H9 (cell line): ENCODE measurements at places on chromosomes 7 and 10. TPM values are rescaled to one million over a fixed set of nuclear protein-coding genes. Genes with fewer than 3 reads are reported as not detected.

DNA sequence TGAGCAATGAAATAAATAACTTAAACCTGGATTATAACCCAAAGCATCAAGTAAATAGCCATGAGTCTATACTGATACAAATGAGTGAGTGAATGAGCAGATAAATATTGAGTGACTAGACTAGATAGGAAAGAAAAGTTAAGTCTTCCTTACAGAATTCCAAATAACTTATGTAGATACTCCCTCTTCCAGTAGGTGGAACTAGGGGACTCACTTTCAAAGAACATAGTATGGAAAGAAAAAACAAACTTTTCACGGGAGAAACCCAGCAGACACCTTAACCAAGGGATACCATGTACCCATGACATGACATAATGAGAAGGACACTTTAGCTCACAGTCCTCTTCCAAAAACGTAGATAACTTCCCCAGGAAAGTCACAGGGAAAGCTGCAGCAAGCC, 32.2 kb downstream of the CSGALNACT2 start:
- no peak overlapping the region for H3K4me3 ChIP-seq
- no peaks in the 10 kb centered on the region for H3K36me3 ChIP-seq
- no peak overlapping the region for H3K27ac ChIP-seq

GRCh38 chr10:127553417-127553816, 4.3 kb downstream of the NPS start:
- no peak overlapping the region for H3K4me3 ChIP-seq
- 0 out of 2 replicates have a peak, but pooled peaks cover 2% of the 10 kb centered on the region for H3K4me1 ChIP-seq
- no peaks in the 10 kb centered on the region for H3K36me3 ChIP-seq
- no peaks in the 10 kb centered on the region for H3K27me3 ChIP-seq
- no peak overlapping the region for H3K27ac ChIP-seq

Gene RGS10
- 9.8 and 10.6 TPM in 2 replicates for total RNA-seq

Gene MEST
- 112 and 113 TPM in 2 replicates for total RNA-seq

GRCh38 chr10:13769946-13770345, 183.2 kb downstream of the PRPF18 start:
- no peak overlapping the region for H3K27ac ChIP-seq
- no peaks in the 10 kb centered on the region for H3K27me3 ChIP-seq
- DNase-seq: no peak
- 0 out of 2 replicates have a peak, but pooled peaks cover 2% of the 10 kb centered on the region for H3K4me1 ChIP-seq
- H3K4me3 ChIP-seq: no peak overlapping the region
- H3K36me3 ChIP-seq: peaks cover 7% of the 10 kb centered on the region

Gene GSTK1
- total RNA-seq: 36.1 and 37.3 TPM in 2 replicates

DNA sequence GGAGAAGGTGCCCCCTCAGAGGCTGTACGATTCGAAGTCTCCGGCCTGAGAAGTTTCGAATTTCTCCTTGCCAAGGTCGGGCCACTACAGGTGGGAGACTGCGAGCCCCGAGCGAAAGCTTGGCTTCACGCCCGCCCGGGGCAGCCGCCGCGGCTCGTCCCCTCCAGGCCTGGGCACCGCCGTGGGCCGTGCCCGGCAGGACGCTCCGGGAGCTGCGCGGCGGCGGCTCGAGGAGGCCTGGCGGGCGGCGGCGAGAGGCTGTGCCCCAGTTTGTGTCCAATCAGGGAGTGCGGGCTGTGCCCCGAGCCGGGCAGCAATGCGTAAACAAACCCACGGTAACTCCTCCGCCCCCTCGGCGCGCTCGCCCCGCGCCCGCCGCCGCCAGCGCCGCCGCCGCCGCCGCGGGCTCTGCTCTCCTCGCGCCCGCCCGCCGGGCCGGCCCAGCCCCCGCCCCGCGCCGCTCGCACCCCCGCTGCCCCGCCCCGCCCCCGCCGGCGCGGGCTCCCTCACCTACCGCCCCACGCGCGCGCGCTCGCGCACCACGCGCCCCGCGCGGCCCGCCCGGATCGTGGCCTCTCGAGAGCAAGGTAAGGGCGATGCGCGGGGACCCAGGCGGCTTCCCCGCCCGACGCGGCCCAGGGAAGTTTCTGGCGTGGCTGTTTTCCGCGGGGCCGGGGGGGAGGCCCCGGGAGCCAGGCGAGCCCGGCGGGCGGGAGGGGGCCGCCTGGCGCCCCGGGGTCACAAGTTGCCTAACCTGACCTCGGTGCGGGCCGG, 57.8 kb upstream of the PCGF5 start:
- peaks cover 43% of the 10 kb centered on the region for H3K27me3 ChIP-seq
- H3K36me3 ChIP-seq: no peaks in the 10 kb centered on the region
- peak; percentile 33 for DNase-seq
- no peaks in the 10 kb centered on the region for H3K4me1 ChIP-seq
- H3K27ac ChIP-seq: no peak overlapping the region
- H3K4me3 ChIP-seq: peak overlapping the region; percentile 65

Gene FOXP2
- total RNA-seq: not detected in 2 replicates

Gene FAM180A
- not detected in 2 replicates for total RNA-seq

Gene CTAGE6
- not detected in 2 replicates for total RNA-seq

DNA sequence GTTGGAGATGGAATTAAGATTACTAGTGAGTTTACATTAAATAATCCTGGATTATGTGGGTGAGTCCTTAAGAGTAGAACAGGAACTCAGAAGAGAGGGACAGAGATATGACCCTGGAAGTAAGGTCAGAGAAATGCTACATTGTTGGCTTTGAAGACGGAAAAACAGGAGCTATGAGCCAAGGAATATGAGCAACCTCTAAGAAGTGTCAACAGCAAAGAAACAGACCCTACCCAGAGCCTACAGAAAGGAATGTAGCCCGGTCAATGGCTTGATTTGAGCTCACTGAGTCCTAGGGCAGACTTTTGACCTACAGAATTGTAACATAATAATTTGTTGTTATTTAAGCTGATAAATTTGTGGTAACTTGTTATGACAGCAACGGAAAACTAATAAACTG, 304.9 kb downstream of the IPMK start:
- H3K27ac ChIP-seq: no peak overlapping the region
- no peak overlapping the region for H3K4me3 ChIP-seq
- H3K36me3 ChIP-seq: no peaks in the 10 kb centered on the region
- no peak for DNase-seq
- no peaks in the 10 kb centered on the region for H3K4me1 ChIP-seq
- H3K27me3 ChIP-seq: no peaks in the 10 kb centered on the region

DNA sequence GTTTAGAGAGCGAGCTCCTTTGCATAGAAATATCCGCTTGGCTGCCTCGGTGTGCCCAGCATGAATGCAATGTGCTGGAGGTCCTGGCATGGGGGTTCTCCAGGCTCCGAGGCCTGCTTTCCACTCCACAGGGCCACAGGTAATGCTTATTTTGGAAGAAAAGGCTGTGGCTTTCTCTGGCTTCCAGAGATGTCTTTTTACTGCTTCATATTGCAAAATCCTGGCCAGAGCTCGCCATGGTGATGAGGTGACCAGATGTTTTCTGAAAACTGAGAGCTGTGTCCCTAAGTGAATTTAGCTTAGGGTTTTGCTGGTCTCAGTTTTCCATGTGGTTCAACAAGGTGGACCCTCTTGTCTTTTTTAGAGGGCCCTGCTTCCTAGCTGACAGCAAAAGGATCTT, 65.2 kb downstream of the BMPER start:
- H3K4me1 ChIP-seq: peaks cover 3% of the 10 kb centered on the region; the same call in 1 of the 2 replicates
- H3K27me3 ChIP-seq: no peaks in the 10 kb centered on the region
- H3K36me3 ChIP-seq: no peaks in the 10 kb centered on the region
- no peak overlapping the region for H3K4me3 ChIP-seq

DNA sequence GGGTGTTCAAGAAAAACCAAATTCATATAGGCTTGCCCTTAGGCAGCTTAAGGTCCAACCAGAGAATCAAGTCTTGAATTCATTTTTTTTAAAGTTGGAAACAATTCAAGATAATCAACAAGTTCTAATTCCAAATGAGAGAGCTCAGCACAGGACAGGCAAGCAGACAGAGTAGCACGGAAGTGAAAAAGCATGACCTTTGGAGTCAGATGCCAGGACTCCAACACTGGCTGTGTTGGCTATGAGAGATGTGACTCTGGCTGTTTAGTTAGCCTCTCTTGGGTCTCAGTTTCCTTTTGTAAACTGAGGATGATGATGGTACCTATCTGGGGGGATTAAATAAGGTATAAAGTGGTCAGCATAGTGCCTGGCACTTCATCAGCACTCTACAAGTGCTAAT, 49.3 kb downstream of the FBXW4 start:
- H3K36me3 ChIP-seq: peaks cover 22% of the 10 kb centered on the region
- H3K4me1 ChIP-seq: peaks cover 24% of the 10 kb centered on the region; the same call in 1 of the 2 replicates
- no peak overlapping the region for H3K27ac ChIP-seq
- H3K27me3 ChIP-seq: no peaks in the 10 kb centered on the region

DNA sequence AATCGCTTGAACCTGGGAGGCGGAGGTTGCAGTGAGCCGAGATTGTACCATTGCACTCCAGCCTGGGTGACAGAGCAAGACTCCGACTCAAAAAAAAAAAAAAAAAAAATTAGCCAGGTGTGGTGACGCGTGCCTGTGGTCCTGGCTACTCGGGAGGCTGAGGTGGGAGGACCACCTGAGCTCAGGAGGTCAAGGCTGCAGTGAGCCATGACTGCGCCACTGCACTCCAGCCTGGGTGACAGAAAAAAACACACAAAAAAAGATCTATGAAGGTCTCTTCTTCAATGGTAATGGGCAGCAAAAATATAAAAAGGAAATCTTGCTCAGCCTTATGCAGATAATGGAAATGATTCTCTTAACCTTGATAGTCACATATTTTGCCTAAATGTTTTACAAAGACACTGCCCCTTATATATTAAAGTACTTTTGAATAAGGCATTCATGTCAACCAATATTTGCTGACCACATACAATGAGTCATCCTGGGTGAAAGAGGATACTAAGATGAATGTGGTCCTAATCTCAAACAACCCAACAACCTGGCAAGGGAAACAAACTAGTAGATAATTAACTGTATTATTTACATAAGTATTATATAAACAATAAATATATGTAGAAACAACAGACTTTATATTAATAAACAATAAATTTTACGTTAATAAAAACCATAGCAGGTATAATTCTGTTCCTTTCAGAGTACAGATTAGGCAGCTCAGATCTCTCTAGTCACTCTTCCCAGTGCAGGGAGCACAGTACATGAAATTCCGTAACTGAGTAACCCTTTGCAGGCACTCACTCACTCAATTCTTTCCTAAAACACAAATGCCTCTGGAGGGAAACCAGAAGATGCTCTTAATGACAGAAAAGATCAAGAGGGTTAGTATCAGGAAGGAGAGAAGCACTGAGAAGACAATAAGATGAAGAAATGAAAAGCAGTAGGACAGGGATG, 8.1 kb downstream of the TOMM7 start:
- peaks cover 36% of the 10 kb centered on the region for H3K36me3 ChIP-seq
- DNase-seq: no peak
- no peak overlapping the region for H3K4me3 ChIP-seq
- H3K4me1 ChIP-seq: peaks cover 10% of the 10 kb centered on the region; the same call in 1 of the 2 replicates
- no peak overlapping the region for H3K27ac ChIP-seq

DNA sequence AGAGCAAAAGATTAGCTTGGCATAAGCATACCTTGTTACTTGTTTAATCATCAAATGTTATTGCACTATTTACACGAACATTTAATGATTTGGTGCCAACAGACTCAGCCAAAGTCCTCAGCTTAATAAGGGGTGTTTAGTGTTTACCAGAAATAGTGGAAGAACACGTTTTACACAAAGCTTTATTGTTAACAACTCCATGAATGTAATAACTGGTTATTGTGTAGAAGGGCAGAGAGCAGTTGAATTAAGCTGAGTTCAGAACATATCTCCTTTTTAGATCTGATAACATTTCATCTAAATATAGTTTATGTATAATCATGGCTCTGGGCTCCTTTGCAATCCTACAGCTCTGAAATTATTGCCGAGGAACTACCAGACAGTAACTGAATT, 99.1 kb downstream of the CABCOCO1 start:
- H3K27ac ChIP-seq: no peak overlapping the region
- DNase-seq: no peak
- H3K36me3 ChIP-seq: no peaks in the 10 kb centered on the region
- no peaks in the 10 kb centered on the region for H3K27me3 ChIP-seq

GRCh38 chr7:130196476-130196875, 8.7 kb downstream of the TMEM209 start:
- H3K27ac ChIP-seq: no peak overlapping the region
- H3K36me3 ChIP-seq: peaks cover 79% of the 10 kb centered on the region

Gene PRKCQ
- 11.8 and 12.1 TPM in 2 replicates for total RNA-seq

GRCh38 chr7:149397470-149398043, 63.3 kb downstream of the ZNF777 start:
- no peak overlapping the region for H3K4me3 ChIP-seq
- no peak overlapping the region for H3K27ac ChIP-seq
- DNase-seq: no peak
- H3K27me3 ChIP-seq: no peaks in the 10 kb centered on the region
- H3K4me1 ChIP-seq: no peaks in the 10 kb centered on the region; the same call in 1 of the 2 replicates

DNA sequence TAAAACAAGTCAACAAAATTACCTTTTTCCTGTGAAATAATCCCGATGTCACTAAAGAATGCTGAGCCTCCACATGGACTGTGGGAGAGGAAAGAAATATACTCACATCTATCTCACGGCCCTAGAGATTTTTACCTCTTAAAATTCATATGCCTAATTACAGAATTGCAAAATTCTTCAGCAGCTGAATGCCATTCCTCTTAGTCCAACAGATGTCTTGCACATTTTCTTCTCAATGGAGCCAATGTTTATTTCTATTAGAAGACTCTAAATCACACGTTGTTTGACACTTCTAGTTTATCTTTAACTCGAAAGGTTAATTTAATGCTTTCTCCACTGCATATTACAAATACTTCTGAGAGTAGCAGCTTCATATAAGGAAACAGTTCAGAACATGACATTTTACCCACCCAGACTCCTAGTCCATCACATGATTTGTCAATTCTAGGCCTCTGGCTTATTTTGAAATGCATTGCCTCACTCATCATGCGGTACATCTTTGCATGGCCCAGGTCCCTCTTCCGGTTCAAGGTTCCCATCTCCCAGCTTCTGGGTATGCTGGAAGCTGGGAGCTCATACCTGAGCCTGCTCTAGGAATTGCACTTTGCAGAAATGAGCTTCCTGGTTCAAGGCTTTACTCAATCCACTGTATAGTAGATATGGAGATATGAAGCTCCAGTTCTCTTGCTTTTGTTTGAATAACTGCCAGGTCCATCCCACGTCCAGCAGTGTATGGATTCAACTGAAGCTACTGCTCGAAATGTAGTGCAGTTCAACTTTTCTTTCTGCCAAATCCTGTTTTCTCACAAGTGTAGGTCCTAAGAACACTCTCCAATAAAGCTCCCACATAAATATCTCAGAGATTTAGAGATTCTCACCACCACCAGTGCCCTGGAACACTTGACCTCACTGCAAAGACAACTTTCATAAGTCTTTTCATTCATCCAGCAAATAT, 306.2 kb downstream of the GPR37 start:
- no peaks in the 10 kb centered on the region for H3K27me3 ChIP-seq
- H3K27ac ChIP-seq: no peak overlapping the region
- H3K36me3 ChIP-seq: no peaks in the 10 kb centered on the region
- no peak overlapping the region for H3K4me3 ChIP-seq

Gene ANKRD7
- not detected in 2 replicates for total RNA-seq

DNA sequence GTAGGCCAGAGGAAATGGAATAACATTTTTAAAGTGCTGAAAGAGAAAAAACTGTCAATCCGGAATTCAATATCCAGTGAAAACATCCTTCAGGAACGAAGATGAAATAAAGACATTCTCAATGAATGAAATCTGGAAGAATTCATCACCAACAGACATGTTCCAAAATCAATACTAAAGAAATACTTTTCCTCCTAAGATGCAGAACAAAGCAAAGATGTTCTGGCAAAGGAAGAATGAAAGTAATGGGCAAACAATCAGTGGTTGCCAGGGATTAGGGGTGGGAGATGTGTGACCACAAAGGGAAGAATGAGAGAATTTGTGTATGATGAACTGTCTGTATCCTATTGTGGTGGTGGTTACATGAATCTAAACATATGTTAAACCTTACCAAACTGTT, 52.8 kb upstream of the EEPD1 start:
- H3K4me3 ChIP-seq: no peak overlapping the region
- H3K36me3 ChIP-seq: no peaks in the 10 kb centered on the region; the same call in 2 of the 3 replicates
- peaks cover 6% of the 10 kb centered on the region; the same call in 1 of the 2 replicates for H3K4me1 ChIP-seq
- no peaks in the 10 kb centered on the region for H3K27me3 ChIP-seq

- H3K36me3 ChIP-seq: peaks cover 24% of the 10 kb centered on the region
- no peaks in the 10 kb centered on the region for H3K4me1 ChIP-seq
- no peaks in the 10 kb centered on the region for H3K27me3 ChIP-seq
Measured at GRCh38 chr10:72114706-72115450, 26.5 kb upstream of the SPOCK2 start.
